ENCODE measurements at places on chromosomes 12 and 14.

DNA sequence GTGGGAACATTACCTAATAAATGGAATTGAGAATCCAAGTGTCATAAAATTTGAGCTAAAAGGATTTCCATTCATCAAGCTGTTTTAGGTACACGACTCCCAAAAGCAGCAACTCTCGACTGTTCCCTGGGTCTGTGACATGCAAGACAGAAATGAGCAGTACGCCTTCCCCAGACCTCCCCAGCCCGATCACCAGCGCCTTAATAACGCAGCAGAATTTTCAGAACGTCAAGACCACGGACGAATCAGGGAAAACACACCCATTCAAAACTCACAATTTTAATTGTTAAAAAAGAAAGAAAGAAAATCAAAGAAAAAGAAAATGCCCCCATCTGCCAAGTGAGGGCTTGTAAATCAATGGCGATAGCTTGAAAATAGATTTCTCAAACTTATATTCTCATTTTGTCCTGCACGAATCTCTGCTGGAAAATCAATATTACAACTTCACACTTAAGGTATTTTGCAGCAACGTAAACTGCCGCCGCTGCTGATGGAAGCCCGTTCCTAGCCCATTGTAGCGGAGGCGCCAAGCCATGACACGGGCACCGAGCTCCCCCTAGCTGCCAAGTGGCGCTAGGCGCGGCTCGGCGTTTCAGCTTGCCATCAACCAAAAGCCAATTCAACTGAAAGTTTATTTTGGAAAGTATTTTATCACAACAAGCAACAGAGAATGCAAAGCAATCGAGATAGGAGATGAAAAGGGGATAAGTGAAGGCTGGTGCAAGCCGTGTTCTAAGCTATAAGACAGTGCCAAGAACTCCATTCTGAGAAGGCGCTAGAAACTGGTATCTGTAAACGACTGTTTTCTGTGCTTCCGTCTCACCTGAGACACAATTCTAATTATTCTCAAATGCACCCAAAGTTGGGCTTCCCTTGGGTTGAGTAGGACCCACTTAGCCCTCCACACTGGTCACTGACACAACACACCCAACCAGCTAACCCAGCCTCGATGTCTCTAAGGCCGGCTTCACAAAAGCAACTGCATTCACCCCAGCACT is 5.5 kb downstream of the BCL11B start:
- peak; percentile 12 for DNase-seq

DNA sequence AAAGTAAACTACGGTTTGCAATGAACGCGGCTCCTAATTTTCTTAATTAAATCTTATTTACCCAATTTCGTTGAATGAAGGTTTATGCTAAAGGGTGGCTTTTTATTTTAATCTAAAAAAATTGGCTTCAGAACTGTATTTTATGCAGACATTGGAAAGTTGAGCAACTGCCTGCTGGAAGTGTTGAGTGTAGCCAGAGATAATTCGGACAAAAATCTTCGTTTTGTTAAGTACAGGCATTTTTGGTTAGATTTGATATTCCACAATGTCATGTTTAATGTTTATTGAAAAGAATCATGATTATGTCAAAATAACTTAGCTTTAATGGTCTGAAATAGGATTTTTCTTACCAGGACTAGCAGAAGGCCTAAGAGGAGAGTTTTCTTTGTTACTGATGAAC is 875 bp downstream of the IRAK3 start:
- DNase-seq, result no peak

GRCh38 chr12:80892597-80893445 is 44.9 kb downstream of the LIN7A start:
- DNase-seq, result peak; percentile 31

DNA sequence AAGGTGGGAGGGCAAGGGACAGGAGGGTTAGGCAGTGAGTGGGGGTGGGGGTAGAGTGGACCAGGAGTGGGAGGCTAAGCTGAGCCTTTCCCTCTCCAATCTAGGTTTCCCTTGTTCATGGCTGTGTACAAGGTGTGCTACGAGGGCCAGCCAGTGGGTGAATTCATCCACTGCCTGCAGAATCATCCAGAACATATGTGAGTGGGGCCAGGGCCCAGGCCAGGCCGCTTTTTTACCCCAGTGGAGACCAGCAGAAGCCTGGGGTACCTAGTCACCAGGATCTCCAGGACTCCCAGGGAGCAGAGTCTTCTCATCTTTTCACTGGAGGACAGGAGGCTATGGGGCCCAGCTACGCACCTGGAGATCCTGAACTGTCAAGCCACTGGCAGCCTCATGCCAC is 2.7 kb upstream of the COX14 start:
- no peak for DNase-seq

GRCh38 chr12:122827258-122827657 is 8.0 kb upstream of the HIP1R start:
- no peak for DNase-seq

DNA sequence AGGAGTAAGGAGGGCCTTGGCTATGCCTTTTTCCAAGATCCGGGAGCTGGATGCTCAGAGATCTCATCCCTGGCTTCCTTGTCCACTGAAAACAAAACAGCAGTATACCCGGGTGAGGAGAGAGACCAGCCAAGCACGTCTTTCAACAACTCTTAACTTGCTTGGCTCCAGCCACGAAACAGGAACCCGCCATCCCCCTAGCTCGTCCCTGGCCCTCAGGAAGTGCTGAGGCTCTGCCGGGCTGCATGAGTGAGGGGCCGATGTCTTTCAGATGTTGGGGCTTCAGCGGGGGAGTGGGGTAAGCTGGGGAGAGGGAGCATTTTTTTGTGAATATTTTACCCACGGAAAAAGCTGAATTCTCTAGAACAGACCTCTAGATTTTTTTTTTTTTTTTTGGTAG is 231.1 kb downstream of the CACNA1C start:
- no peak for DNase-seq

GRCh38 chr14:51942971-51943370 is 46.4 kb upstream of the RTRAF start:
- DNase-seq, result no peak

DNA sequence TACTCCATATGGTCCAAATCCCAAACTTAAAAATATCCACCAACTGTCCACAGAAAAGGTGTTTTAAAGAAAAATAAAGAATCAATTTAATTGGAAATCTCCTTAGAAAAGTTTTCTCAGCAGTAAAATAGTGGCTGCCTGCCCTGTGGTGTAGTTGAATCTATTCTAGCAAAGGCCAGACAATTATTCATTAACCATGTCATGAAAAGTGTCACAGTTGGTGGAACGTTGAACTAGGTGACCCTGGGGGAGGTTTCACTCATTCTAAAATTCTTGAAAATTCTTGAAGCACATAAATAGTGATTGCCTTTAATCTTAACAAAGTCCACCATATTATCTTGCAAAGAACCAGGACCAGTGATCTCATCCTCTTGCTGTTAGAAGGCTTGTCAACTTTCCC is 78.4 kb upstream of the GZMB start:
- DNase-seq, result no peak

- DNase-seq, result no peak
Measured at GRCh38 chr12:18304609-18305008, 43.3 kb downstream of the PIK3C2G start.

DNA sequence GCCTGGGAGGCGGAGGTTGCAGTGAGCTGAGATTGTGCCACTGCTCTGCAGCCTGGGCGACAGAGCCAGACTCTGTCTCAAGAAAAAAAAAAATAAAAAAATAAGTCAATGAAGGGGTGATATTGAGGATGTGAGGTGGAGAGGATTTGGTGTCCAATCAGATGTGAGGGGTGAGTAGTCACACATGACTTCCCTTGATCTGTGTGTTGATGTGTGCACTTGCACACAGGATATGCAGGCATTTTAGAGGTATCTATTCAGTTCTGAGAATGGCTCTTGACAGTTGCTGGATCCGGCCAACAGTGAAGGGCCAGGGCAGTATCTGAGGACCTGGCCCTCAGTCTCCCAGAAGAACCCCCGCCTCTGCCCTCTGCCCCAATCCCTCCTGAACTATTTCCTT is 7.8 kb upstream of the SP7 start:
- DNase-seq, result no peak

- DNase-seq, result no peak
Measured at GRCh38 chr12:45644541-45644940, 85.0 kb upstream of the ARID2 start.

DNA sequence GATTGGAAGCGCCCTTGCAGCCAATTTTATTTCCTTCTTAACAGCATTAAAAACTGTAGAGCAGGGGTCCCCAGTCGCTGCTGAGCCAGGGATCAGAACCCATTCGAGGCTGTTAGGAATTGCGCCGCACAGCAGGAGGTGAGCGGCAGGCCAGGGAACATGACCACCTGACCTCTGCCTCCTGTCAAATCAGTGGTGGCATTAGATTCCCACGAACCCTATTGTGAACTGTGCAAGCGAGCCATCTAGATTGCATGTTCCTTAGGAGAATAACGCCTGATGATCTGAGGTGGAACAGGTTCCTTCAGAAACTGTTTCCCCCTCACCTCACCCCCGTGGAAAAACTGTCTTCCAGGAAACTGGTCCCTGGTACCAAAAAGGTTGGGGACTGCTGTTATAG is 107.4 kb downstream of the DNAI7 start:
- DNase-seq, result no peak

GRCh38 chr14:42508209-42508946 is 901.7 kb downstream of the LRFN5 start:
- no peak for DNase-seq

- no peak for DNase-seq
Measured at GRCh38 chr14:104999361-104999760, 13.8 kb downstream of the CLBA1 start.

DNA sequence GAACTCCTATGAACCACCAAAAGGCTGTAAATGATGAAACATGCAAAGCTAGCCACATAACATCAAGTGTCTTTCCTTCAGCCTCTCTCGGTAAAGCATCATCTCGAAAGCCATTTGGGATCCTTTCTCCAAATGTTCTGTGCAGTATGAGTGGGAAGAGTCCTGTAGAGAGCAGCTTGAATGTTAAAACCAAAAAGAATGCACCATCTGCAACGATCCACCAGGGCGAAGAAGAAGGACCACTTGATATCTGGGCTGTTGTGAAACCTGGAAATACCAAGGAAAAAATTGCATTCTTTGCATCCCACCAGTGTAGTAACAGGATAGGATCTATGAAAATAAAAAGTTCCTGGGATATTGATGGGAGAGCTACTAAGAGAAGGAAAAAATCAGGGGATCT is 61.2 kb downstream of the ATG14 start:
- no peak for DNase-seq

GRCh38 chr12:120574106-120574505 is 7.1 kb downstream of the POP5 start:
- DNase-seq, result no peak

DNA sequence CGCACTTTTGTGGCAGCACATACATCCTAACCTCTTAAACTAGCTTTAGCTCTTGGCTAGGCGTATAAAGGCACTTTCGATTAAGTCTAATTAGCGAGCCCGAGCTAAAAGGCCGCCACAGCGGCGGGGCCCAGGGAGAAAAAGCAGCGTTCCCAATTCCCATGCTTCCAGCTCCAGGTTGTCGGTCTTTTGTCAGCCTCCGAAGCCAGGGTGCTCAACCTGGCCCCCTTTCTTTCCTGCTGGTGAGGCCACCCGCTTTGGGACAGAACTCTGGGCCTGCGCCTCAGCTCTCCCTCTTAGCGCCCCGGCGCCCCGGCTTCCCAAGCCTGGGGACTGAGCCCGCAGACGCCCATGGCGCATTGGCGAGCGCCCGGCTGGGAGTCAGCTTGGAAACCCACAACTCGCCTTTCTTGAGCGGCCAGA is 33.3 kb upstream of the TBX5 start:
- DNase-seq, result no peak

GRCh38 chr12:88570103-88570502 is 10.2 kb downstream of the KITLG start:
- DNase-seq, result no peak

DNA sequence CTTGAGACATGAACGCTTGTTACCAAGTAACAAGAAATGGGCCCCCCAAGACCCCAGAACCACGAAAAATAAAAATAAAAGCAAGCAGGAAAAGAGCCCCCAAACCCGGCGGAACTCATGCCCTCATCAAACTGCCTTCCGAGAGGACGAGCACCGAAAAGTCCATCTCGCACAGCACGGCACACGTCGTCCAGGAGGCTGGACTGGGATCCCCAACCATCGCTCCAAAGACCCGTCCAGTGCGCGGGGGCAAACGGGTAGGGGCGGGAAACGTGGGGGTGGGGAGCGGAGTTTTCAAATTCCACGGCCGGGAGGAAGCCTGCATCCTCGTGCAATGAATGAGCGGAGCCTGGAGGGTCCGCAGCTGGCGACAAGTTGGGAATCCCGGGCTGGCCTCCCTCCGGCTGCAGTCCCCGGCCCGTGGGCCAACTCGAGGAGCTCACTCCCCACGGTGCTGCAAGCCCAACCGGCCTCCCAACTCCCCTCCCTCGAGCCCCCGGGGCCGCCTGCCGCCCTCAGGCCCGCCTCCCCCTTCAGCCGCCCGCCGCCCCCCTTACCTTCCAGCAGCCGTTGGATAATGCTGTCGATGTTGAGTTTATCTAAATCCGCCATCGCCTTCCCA is 484 bp downstream of the PPP1CC start:
- DNase-seq, result no peak

GRCh38 chr14:33342299-33342974 is 403.8 kb downstream of the NPAS3 start:
- no peak for DNase-seq

DNA sequence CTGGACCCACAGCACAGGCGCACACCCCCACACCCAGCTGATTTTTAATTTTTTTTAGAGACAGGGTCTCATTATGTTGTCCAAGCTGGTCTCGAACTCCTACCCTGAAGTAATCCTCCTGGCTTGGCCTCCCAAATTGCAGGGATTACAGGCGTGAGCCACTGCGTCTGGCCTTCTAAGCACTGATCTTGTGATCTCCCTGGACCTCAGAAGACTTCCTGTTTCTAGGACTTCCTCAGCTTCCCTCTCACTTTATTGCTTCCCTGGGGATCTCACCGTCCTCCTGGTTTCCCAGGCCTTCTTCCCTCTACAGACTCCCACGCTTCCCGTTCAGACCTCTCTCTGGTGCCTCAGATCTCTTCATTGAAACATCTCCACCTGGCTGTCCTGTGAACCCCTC is 13.8 kb downstream of the ZNF839 start:
- DNase-seq, result no peak

DNA sequence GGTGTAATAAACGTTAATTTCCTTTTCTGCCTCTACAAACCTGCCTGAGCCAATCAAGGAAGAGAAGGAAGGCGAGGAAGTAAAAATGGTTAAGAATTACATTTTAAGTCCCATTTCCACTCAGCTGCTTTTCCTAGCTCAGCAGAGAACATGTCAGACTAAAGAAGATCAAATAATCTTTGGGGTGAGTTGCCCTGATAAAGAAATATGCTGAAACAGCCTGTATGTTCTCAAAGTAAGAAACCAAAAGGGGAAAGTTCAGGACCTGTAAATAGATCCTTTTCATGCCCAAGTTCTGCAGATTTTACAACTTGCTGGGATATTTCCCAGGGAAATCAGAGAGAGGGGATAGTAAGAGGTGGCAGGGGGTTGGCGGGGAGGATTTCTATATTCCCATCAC is 55.5 kb downstream of the PHLDA1 start:
- DNase-seq, result no peak

DNA sequence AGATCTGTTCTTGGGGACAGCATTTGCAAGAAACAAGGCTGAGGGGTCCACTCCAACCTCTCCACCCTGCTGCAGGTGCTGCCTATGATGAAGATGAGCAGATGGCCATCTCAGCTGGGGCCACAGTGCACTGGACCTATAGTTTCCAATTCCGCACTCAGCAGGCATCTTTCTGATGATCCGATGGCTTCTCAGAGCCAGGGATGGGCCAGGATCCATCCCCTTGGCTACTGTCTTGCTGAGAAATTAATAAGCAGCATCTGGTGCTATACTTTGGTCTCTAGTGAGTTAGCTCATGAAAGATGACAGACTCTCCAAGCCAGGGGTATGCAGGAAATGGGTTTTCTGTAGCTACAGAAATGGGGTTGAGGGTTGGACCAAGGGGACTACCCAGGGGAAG is 18.4 kb upstream of the BDKRB1 start:
- no peak for DNase-seq

Data from AG04449 (cell line).